ENCODE measurements at places on chromosomes 7 and 10. TPM values are rescaled to one million over a fixed set of nuclear protein-coding genes. Genes with fewer than 3 reads are reported as not detected.
A peak's percentile ranks its signal among the peaks of the same experiment; 100 is the strongest.

OR6B1 gene
- not detected for total RNA-seq

DNA sequence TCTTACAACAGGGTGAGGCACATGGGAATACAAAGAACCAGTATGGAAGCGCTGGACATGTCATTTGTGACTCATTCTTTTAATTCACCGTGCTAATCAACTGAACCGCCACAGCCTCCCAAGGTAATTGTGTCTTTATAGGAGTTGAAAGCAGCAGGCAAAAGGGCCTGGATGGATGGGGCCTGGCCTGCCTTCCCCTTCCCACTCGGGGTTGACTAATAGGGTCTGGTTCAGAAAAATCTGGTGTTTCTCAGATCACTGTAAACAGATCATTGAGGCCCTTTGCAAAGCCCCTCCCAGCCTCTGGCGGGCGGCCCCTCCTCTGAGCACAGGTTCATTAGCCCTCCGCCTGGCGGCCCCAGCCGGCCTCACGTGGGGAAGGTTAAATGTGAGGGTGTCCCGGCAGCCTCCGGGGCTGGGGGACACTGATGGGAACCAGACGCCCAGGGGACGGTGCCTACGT lies 100.8 kb downstream of the EBF3 start:
- no peak for DNase-seq

DNA sequence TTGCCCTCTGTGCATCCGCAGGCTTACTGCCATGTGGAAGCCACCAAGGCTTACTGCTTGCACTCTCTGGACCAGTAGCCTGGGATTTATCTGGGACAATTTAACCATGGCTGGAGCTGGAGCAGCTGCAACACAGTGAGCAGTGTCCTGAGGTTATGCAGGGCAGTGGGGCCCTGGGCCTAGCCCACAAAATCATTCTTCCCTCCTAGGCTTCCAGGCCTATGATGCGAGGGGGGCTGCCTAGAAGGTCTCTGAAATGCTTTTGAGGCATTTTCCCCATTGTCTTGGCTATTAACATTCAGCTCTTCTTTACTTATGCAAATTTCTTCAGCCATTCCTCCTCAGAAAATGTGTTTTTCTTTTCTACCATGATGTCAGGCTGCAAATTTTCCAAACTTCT lies 313.6 kb upstream of the CDC14C start:
- DNase-seq: no peak

DNA sequence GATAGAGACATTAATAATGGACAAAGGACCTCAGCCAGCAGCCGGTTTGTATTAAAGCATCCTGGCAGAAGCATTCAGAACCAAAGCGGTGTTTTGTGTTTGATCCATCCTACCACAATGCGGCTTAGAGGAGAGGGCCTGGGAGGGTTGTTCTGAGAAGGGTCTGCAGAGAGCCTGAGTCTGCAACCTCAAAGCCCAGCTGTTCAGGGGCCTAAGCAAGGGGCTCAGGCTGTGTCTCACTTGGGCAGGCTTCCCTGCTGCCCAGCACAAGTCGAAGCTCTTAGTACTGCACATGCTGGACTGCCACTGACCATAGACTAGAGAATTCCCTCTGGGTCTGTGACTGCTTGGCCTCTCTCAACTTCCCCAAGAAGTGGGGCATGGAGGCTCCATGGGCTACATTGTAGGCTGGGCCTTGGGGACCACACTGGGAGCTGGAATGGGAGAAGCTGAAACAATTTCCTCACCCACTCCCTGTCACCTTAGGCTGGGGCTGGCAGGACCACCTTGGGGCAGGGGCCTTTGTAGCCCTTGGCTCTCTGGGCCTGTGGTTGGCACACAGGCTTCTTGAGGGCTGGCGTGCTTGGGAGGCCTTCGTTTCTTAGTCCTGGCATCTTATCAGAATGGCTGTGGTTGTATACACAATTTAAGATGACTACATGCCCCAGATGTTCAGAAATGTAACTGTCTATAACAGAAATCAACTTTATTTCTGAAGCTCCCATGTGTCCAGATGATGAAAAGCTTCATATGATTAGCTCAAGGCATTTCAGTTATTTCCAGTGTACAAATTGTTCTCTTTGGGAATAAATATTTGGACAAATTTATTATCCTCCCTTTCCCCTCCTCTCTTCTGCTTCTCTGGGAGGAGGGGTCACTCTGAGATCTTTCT lies 44.5 kb downstream of the LRRC18 start:
- no peak for DNase-seq

DNA sequence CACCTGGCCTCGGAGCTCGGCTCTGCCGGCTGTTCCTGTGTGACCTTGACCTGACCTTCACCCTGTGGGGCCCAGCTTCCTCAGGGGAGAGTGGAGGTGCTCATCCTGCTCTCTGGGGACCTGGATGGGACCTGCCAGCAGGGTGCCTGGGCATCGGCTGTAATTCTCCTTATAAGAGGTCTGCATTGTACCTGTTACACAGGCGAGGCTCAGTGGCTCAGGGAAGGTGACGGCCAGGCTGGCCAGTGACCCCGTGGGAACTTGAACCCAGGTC lies 29.0 kb downstream of the RET start:
- no peak for DNase-seq

CRYGN gene
- not detected for total RNA-seq

DNA sequence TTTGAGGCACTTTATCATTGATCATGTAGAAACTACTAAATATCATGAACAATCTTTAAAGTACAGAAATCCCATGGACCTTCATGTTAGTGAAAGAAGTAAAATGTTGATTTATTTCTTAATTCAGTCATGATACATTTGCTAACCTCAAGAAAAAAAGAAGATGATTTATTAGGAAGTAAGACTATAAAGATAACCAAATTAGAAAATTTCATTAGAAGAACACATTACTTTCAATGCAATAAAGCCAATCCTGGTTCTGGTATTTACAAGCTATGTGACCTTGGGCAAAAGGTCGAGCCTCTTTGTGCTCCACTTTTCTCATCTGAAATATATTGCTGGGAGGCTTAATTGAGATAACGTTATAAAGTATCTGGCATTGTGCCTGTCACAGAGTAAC lies 365.0 kb downstream of the KIF20B start:
- no peak for DNase-seq

- no peak for DNase-seq
Observed at GRCh38 chr10:11290156-11290890, 272.7 kb downstream of the CELF2 start.

- no peak for DNase-seq
Observed at GRCh38 chr7:63918986-63919385, 79.7 kb upstream of the ZNF722 start.

WDFY4 gene
- 10.2 TPM for total RNA-seq

- DNase-seq: peak; percentile 60
Observed at GRCh38 chr7:155644971-155645509, 579 bp downstream of the RBM33 start.

MET gene
- total RNA-seq: 44.5 TPM

GRCh38 chr10:69275444-69275843 lies 2.9 kb upstream of the HK1 start:
- DNase-seq: no peak

FAM171A1 gene
- total RNA-seq: 75.8 TPM

- peak; percentile 79 for DNase-seq
Observed at GRCh38 chr7:131327049-131327625, 539 bp upstream of the MKLN1 start.

GRCh38 chr10:86443936-86444335 lies 77.3 kb upstream of the GRID1 start:
- no peak for DNase-seq

GRCh38 chr7:149719050-149719899 lies 54.1 kb downstream of the ZNF467 start:
- DNase-seq: peak; percentile 12

FXYD4 gene
- total RNA-seq: not detected

DNA sequence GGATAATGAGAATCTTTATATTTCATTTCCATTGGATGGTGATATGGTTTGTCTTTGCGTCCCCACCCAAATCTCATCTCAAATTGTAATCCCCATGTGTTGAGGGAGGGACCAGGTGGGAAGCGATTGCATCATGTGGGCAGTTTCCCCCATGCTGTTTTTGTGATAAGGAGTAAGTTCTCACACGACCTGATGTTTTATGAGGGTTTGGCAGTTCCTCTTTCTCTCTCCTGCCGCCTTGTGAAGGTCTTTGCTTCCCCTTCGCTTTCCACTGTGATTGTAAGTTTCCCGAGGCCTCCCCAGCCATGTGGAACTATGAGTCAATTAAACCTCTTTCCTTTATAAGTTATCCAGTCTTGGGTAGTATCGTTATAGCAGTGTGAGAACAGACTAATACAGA lies 59.4 kb downstream of the MTPN start:
- DNase-seq: no peak

GRCh38 chr7:150937848-150938561 lies 40.1 kb downstream of the KCNH2 start:
- no peak for DNase-seq

GRCh38 chr10:19730167-19730906 lies 85.9 kb upstream of the PLXDC2 start:
- DNase-seq: no peak

DNA sequence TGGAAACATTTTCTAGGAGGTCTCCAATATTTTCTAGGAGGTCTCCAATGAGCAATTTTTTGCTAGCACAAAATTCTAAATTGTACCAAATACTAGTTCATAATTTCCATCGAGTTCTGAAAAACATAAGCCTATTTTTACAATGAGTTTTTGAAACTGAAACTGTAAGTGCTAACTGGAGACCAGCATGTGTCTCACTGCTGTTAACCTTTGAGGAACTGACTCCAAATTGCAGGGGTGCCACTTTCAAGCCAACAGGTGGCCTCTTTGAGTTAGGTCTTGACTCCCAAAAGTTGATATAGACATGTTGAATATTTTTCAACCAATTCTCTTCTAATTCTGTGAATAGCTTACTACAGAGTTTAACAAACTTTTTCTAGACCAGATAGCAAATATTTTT lies 58.8 kb downstream of the CAV1 start:
- no peak for DNase-seq

- peak; percentile 48 for DNase-seq
Observed at GRCh38 chr7:2299870-2300512, 14.2 kb downstream of the SNX8 start.

DNA sequence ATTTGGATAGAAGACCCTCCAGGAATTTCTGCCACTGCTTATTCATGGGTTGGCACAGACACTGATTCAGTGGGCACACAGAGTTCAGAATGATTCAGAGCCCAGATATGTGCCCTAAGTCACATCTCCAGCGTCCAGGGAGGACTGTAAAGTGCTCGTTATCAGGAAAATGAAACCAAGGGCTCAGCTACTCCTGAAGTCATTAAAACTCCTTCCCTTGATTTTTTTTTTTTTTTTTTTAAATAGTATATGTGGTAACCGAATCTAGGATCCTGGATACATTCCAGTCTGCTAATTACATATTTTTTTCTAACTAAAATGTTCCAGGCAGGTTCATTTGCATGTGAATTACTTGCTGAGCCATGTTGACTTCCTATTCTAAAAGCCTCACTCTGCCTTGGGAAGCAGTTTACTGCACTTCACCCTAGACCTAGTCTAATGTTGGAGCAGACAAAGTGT lies 34.7 kb downstream of the MET start:
- DNase-seq: peak; percentile 82

DMTF1 gene
- total RNA-seq: 100.0 TPM

DNA sequence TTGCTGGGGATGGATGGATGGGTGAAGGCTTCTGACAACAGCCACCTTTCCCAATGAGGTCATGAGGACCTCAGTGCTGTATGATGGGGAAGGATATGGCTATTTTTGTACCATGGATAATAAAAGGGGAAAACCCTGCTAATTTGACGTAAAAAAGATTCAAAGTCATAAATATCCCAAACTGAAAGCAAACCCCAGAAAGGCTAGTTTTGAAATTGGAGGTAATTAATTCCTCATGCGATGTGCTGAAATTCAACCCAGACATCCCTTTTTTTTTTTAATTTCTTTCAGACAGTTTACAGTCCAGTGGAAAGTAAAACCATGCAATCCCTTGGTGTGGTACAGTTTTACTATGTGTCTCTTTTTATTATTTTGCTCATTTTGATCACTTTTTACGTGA lies 254.5 kb upstream of the BMPER start:
- no peak for DNase-seq

OR2A12 gene
- total RNA-seq: not detected

DNA sequence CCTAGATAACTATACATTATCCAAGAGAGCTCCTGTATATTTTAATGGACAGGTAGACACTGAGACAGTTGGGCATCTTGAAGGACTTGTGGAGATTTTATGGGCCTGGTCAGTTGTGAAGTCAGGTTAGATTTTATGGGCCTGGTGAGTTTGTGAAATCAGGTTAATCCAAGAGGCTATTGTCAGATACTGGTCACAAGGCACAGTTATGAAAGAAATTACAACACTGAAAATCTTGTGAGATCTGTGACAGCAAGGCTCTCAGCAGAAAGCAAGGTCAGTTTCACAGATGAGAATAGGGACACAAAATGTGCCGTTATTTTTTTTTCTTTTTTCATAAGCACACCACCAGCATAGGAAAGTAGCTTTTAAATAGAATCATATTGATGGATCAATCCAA lies 167.6 kb downstream of the VTI1A start:
- no peak for DNase-seq

GRCh38 chr10:79984851-79985250 lies 35.9 kb upstream of the SFTPD start:
- no peak for DNase-seq

DNA sequence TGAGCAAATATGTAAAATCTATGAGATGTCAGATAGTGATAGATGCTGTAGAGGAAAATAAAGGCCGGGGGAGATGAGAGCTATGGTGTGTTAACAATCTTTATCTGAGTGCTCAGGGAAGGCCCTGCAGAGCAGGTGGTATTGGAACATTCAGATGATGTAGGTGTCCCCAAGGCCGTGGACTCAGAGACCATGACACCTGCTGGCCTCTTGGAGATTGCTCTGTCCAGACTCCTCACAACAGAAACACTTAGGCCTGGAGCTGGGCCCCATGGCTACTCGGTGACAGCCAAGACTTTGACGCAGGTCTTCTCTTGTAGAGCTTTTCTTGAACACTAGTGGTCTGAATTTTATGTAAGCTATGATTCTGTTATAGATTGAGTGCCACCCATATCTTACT lies 13.3 kb downstream of the AKR1E2 start:
- DNase-seq: no peak

- DNase-seq: peak; percentile 93
Observed at GRCh38 chr10:76543655-76544054, 1094.0 kb downstream of the KCNMA1 start.

DNA sequence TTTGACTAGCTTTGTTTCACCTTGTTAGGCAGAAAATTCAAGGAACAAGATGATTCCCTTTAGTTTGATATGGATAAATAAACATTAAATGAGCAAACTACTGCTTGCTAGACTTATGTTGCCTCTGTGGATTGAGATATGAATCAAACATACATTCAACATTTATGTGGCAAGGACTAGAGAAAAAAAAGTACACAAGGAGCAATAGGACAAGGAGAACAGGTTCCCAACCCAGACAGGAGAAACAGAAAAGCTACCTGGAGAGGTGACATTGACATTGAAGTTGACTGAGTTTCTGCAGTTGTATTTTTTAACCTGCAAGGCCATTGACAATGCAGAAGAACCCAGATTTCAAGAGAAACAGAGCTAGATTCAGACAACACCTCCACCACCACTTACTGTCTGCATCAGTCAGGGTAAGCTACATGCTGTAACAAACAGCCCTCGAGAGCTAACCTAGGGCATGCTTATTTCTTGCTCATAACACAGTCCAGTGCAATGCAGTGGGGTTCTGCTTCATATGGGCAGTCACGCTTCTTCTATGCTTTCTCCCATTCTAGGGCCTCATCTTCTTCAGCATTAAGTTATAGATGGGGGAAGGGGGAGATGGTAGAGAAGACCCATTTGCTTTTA lies 180.9 kb upstream of the LYZL1 start:
- DNase-seq: no peak

- peak; percentile 19 for DNase-seq
Observed at GRCh38 chr10:79090134-79090803, 21.5 kb downstream of the ZMIZ1 start.

GRCh38 chr10:129098517-129098916 lies 368.5 kb upstream of the MGMT start:
- DNase-seq: no peak

GIMAP7 gene
- total RNA-seq: 42.4 TPM
